ENCODE measurements at places on chromosomes 1 and 21. TPM values are rescaled to one million over a fixed set of nuclear protein-coding genes. Genes with fewer than 3 reads are reported as not detected.

Gene SPAG17
- total RNA-seq, result 8.8 TPM

Gene CSMD2
- total RNA-seq, result 31.8 TPM

Gene EFNA1
- 5.3 TPM for total RNA-seq

Gene CYP4A11
- 0.23 TPM for total RNA-seq

Gene MMEL1
- 4.6 TPM for total RNA-seq

Gene HES3
- not detected for total RNA-seq

Gene GBP6
- 0.69 TPM for total RNA-seq

Gene TRIM58
- 8.3 TPM for total RNA-seq

Gene TRPM2
- total RNA-seq, result 9.2 TPM

Gene USH2A
- total RNA-seq, result 1.4 TPM

Gene CFHR4
- 0.69 TPM for total RNA-seq
